G401 (cell line): ENCODE measurements at places on chromosomes 11 and 22. TPM values are rescaled to one million over a fixed set of nuclear protein-coding genes. Genes with fewer than 3 reads are reported as not detected.

Gene TNRC6B
- total RNA-seq, result 11.1 TPM in 2 replicates

Gene ME3
- 28.7 and 35.1 TPM in 2 replicates for total RNA-seq

Gene TMPRSS5
- not detected in 2 replicates for total RNA-seq

Gene KDELR3
- total RNA-seq, result 3.9 and 6.7 TPM in 2 replicates

Gene SMCO4
- 7.3 TPM in 1 of 2 replicates, not detected in the other for total RNA-seq

Gene PKDREJ
- total RNA-seq, result not detected in 2 replicates

DNA sequence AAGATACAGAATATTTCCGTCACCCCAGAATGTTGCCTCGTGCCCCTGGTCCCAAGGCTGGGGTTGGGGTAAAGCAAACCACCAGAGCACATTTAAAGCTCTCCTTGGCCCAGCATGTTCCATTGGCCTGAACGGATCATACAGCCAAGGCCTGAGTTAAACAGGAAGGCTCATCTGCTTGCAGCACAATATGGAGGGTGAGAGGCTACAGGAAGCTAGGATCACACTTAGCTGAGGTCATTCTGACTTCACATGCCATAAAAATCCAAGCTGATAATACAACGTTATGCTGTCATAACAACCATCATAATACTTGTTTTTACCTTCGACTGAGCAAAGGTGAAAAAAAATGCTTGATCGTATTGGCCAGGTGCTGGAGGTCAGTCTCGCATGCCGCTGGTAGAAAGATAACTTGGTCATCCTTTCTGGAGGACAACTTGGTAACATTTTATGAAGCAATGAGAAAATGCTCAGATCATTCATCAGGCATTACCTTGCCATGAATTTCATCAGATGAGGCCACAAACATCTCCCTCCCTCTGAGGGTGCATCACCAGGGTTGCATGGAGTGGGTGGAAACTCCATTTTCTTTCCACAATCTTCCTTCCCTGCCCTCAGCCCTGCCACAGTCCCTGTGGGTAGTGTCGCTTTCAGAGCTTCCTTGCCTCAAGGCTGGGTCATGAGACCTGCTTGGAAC lies 31.9 kb upstream of the RTL6 start:
- no peak for DNase-seq

DNA sequence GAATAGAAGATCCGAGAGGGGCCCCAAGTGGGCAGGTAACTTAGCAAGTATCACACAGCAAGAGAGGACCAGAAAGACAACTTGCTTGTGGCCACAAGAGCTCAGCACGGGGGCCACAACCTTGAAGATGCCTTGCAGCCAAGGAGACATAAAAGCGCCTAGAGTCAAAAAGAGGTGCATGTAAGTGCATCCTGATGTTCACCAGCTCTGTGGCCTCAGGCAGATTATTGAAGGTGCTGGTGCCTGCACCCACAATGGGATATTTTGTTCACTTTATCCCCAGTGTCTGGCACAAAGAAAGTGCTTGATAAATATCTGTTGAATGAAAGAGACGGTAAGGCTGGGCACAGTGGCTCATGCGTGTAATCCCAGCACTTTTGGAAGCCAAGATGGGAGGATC lies 106.0 kb upstream of the ASPHD2 start:
- DNase-seq, result no peak

- DNase-seq, result peak; percentile 73
Measured at GRCh38 chr11:119722281-119722794, 6.7 kb downstream of the NECTIN1 start.

DNA sequence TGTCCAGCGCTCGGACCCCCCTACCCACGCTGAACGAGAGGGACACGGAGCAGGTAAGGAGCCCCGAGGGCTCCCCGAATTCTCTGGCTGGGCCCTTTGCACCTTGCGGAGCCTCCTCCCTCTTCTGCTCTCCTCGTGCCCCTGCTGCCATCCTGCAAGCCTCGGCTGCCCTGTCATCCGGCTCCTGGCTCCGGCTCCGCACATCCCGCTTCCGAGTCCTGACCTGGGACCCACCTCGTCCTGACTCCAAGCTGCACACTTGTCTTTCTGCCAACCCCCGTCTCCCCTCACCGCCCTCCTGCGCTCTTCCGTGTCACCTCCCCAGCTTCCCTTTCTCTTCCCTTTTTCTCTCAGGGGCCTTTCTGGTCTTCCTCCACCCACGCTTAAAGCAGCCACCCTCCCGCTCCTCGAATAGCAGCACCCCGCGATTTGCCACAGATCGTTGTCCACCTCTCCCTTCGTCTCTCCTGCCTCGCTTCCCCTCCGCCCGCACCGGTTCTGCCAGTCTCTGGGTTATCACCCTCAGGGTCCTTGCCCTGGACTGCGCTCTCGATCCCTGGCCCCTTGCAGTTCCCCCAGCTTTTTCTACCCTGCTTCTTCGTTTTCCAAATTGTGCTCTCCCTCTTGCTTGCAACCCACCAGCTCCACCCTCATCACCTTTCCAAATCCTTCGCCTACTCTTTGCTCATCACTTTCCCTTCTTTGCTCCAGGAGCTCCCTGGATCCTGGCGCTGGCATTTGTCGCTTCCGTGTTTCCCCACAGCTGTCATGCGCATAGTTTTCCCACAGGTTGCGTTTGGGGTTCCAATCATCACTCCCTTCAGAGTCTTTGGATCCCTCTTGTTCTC lies 822 bp downstream of the MARK2 start:
- peak; percentile 24 for DNase-seq

GRCh38 chr22:35987487-35987886 lies 41.1 kb downstream of the RBFOX2 start:
- DNase-seq, result peak; percentile 27

DNA sequence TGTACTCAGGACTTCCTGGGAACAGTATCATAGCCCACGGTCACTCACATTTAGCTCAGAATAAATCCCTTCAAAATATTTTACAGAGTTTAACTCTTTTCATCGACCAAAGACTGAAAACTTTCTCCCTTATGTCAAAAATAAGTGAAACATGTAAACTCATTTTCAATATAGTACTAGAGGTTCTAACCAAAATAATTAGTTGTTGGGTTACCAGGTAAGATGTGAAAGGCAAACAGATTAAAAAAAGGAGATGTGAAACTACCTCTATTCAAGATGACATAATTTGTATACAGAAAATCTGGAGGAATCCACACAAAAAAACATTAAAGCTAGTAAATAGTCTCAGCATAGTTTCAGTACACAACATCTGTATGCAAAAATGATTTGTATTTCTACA lies 20.3 kb downstream of the XKR3 start:
- DNase-seq, result no peak

DNA sequence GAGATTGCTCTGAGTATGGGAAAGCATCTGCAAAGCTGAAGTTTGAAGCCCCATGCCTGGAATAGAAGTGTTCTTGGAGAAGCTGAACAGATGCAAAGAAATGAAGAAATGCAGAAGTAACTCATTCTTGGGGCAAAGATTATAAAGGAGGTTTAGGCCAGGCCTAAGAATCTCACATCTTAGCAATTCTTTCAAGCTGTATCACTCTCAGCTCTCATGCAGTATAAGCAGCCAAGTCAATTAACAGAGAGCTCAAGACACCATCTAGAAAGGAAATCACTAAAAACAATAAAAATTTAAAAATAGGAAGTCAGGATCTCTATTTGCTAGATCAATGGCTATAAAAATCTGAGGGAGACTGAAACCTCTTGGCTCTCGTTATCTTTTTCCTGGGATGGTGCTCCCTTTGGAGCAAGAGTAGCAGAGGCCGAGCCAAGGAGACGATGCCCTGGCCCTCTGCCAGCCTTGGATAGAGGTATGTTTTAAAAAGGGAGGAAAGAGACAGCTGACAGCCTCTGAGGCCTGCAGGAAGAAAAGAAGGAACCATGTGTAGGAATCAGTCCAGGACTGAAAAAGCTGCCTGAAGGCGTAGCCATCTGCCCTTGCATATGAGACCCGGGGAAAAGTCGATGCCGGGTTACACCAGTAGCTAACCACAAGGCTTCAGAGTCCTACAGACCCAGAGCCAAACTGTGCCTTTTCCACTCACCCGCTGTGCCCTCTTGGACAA lies 229.8 kb downstream of the BLID start:
- DNase-seq, result peak; percentile 96

DNA sequence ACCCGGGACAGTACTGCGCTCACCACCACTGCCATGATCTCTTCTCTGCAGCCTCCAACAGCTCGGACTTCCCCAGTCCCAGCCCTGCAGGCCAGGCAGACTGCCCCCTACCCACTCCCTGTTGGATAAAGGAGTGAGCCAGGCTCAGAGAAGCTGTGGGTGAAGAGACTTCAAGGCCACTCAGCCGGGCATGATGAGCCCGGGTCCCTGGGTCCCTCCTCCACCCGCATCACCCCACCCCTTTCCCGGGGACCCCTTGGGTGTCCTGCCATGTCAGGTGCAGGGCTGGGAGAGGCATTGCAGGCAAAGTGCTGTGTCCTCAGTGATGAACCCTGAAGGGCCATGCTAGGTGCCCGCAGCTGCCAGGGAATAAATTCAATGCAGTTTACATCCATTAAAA lies 14.5 kb downstream of the LSP1 start:
- DNase-seq, result no peak

GRCh38 chr11:128589998-128590397 lies 2.6 kb upstream of the ETS1 start:
- no peak for DNase-seq

DNA sequence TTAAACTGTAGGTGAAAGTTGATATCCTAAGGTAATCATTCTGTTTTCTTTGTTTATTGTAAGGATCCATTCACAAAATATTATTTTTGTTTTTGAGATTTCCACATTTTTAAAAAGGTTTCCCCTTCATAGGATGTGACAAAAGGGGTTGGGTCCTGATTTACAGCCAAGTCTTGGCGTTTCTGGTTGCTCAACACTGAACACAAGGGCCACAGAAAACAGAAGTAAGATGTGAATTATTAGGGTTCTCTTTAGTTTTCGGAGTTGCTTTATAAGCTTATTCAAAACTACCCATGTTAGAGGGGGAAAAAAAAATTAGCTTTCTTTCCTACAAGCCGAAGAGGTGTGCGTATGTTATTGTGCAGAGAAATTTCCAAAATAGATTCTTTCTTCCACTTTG lies 30.0 kb upstream of the FLI1 start:
- no peak for DNase-seq

- DNase-seq, result no peak
Measured at GRCh38 chr11:120375076-120375475, 38.9 kb downstream of the ARHGEF12 start.

- DNase-seq, result peak; percentile 66
Measured at GRCh38 chr11:118679483-118679882, at the start of gene TREH. TSS of gene TREH (minus strand) at chr11:118679650. CDS start at chr11:118679627, 23 bp downstream.

DNA sequence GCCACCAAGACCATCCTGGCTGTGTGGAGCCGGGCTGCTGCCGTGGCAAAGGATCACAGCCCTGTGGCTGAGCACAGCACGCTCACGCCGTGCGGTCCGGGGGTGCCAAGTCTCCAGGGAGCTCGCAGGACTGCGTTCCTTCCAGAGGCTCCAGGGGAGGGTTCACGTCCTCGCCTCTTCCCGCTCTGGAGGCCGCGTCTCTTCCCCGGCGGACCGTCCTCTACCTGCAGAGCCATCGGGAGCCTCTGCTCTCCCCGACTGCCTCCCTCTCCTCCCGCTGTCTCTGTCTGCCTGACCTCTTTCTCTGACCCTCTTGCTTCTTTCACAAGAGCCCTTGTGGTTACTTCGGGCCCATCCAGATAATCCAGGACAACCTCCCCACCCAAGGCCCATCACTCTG lies 11.4 kb upstream of the MUC5AC start:
- no peak for DNase-seq

DNA sequence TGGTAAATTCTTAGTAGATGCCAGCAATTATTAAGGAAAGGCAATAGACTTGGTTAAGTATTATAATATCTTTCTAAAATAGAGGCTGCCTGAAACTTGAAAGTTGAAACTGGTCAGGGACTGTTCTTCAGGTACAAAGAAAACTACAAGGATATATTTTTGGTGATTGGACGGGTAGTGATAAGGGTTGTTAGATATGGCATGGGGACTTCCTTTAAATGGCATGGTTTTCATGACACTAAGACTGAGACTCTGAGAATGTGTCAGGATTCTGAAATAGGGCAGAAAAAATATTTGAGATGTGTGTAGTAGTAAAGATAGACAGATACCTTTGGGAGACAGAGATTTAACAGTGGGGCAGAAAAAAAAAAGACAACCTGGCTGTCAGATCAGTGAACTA lies 108.4 kb upstream of the SLC5A12 start:
- DNase-seq, result no peak

GRCh38 chr11:126925321-126926093 lies 75.1 kb downstream of the KIRREL3 start:
- peak; percentile 89 for DNase-seq

- peak; percentile 5 for DNase-seq
Measured at GRCh38 chr11:102794382-102794781, 3.6 kb downstream of the MMP1 start.

DNA sequence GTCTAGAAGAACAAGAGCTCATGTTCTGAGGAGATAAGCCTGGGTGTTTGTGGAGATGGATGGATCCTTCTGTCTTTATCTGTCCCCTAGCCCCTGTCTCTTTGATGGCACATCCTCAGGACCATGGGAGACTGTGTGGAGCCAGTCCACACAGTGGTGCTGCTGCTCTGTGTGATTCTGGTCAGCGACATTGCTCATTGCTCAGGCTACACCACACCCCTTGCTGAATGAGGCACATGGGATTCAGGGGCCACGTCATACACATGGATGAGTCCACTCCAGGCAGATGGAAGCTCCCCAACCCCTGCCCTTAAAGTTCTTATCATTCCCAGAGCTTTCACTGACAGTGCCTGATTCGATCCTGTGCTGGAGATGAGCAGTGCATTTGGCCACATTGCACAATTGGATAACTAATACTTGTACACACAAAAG lies 222.2 kb downstream of the NAV2 start:
- DNase-seq, result no peak
